ENCODE measurements at places on chromosomes 7 and 10.

- DNase-seq = no peak
These were observed 2.7 kb downstream of the CDK13 start for GRCh38 chr7:39952803-39953202.

DNA sequence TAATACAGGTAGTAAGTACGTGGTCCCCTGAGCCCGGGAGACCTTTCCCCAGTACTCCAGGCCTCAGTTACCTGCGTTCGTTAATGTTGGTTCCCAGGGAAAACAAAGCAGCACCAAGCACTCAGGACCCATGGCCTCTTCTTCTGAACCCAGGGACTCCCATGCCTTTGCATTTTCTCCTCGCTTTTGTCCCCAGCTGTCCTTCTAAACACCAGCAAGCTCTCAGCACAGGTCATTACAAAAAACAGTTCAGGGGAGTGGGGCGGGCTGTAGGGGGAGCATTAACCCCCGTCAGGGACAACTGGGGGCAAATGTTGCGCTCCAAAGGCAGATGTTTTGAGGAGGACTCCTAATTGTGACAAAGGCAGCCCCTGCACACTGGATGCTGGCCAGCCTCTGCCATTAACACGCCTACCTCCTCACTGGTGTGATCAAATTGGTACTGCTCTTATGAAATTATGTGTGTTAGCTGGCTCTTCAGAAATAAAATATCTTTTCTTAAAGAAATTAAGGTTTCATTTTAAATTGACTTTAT, 80.5 kb upstream of the LRGUK start:
- no peak for DNase-seq

GRCh38 chr10:53315709-53316108, 543.1 kb upstream of the MBL2 start:
- DNase-seq = no peak

DNA sequence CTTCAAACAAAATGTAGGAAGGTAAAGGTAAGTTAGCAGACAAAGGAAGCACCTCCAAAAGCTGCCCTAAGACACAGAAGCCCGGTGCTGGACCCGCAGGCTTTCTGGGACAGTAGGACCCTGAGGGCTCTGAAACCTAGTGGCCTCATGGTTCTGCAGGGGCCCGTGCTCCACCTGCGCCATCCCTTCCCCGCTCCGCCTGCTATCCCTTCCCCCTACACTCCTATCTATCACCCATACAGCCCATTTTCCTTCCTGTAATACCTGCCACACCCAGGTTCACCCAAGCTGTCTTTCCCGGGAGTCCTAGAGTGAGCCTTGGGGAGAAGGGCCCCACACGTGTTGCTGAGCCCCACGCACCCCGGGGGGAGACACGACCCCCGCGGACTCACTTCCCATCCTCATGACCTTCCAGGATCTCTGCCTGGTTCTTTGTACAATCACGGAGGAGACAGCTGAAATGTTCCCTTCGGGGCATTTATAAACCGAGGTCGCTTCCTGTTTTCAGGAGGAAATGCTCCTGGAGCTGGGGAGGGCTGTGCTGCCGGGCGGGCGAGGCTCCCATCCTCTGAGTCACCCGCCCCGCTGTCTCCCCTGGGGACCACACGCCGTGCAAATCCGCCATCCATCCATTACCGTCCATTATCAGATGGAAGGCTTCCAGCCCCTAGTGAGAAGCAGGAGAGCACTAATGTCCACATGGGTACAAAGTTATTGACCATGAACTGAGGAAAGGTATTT, 251.7 kb upstream of the PITRM1 start:
- no peak for DNase-seq

- DNase-seq = no peak
These were observed 1.2 kb upstream of the ZEB1 start for GRCh38 chr10:31317652-31318381.

GRCh38 chr7:54967377-54967776, 51.4 kb upstream of the EGFR start:
- no peak for DNase-seq

- no peak for DNase-seq
These were observed 85.5 kb downstream of the LHPP start for GRCh38 chr10:124546957-124547646.

DNA sequence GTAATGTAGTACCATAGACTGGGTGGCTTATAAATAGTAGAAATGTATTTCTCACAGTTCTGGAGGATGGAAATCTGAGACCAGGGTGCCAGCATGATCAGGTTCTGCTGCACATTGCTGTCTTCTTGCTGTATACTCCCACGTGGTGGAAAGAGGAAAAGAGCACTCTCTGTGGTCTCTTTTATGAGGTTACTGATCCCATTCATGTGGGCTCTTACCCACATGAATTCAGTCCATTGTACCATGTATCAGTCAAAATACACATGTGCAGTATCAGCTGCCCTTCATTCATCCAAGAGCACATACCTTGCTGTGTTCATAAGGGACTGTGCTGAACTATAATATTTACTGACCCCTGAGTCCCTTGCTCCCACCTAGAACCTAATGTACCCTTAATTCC, 17.1 kb downstream of the PNLIPRP2 start:
- no peak for DNase-seq

DNA sequence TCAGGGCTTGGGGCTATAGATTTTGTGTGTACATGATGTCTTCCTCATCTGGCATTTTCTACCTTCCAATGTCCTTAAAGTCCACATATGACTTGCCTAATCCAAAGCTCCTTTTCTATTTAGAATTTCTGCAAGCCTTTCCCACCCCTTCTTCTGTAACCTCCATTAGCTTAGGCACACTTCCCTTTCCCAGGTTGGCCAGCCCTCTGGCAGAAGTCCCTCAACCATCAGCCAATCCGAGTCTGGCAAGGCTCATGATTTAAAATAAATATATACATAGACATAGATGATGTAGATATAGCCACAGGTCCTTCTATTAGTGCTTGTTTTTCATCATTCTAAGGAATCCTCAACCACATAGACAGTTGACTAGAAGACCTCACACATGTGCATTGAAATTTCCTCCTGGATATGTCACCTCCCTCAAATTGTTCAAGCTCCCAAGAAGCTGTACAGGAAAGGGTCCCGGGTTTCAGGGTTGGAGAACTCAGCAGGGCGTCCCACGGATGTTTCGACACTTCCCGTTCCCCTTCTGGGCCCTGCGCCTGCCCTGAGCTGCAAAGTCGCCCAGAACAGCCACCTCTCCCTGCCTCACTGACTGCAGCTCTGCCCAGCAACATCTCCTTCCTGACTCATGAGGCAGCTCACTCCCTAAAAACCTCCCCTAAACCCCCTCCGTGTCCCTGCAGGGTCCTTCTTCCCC, 20.4 kb upstream of the PIK3AP1 start:
- no peak for DNase-seq

- DNase-seq = no peak
These were observed 51.5 kb downstream of the LRRC4 start for GRCh38 chr7:127979728-127980126.

DNA sequence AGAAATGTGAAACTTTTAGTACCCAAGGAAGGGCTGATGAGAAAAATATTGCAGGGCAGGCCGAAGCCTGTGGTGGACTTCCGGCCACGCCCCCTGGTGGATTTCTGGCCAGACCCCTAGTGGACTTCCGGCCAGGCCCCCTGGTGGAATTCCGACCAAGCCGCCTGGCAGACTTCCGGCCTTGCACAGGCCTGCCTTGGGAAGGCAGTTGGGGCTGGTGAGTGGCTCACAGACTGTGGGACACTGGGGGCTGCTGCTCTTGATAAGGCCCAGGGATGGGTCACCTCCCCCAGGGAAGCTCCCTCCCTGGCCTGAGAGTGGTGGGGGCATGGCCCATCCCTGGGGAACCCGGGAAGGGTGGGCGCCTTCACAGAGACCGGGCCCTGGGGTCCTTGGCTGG, 116.4 kb upstream of the MKI67 start:
- DNase-seq = no peak

GRCh38 chr7:33243319-33243881, 114.0 kb downstream of the BBS9 start:
- DNase-seq = peak; percentile 24

GRCh38 chr10:63265683-63266235, 132.6 kb downstream of the NRBF2 start:
- no peak for DNase-seq

GRCh38 chr10:86597306-86597705, 57.0 kb upstream of the OPN4 start:
- no peak for DNase-seq

GRCh38 chr10:117647306-117647705, 104.8 kb downstream of the EMX2 start:
- DNase-seq = no peak

DNA sequence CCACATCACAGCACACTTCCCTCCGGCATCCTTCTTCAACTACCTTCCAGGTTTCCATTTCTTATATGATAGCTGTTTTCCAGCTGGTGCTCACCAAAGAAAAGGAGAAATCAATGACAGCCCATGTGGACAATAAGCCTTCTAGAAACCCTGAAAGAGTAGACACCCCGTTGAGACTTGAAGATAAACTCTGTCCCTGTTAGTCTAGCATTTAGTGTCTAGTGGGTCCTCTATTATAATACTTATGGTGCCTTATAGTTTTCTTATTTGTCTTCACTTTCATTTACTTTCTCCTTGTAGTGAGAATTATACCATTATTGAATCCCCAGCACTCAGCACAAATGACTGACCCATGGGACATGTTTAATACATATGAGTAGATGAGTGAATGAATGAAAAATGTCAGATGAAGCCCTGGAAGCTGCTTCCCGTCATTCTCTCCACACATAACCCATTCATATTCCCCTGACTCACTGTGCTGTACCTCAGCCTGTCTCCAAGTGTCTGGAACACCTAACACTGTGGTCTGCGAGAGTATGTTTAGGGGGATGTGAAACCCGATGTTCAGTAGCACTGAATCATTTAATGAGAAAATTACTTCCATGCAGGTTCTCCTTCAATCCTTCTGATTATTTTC, 377.6 kb downstream of the GPR158 start:
- DNase-seq = no peak

DNA sequence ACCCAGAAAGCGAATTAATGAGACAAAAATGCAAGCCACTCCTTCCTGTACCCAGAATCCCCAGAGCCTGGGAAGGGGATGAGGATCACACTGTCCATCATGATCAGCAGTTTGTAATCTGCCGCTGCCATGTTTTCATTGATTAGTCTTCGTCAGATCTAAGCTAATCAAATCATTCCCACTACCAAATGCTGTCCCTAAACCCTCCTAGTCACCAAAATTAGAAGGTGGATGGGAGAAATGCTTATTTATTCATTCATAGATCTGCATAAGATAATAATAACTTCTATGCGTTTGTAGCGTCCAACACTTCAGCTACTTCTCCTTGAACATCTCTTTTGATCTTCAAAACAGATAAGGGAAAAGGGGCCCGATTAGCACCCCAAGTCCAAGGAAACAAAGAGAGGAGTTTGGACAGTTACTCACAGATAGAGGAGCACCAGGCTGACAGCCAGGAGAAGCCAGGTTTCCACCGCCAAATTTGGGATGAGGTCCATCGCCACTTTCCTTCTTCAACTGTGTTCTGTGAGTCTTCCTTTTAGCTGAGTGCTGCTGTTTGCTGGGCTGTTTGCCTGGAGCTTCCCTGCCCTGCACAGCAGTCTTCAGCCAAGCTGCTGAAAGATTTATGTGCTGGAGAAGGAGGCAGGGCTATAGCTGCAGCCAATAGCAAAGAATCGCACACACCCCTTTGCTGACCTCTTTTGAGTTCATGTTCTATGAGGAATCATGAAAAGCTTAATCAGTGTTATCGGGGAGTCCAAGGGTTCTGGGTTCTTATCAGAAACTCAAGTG, at the start of gene CYP3A5:
TSS of gene CYP3A5 (minus strand) at position 597 of the 792 bp plus-strand sequence. CDS start at position 497, 100 bp downstream.
- DNase-seq = no peak

GRCh38 chr10:71408436-71409225, 11.9 kb downstream of the CDH23 start:
- DNase-seq = no peak

GRCh38 chr7:101819913-101820522, 2.6 kb downstream of the CUX1 start:
- no peak for DNase-seq

GRCh38 chr10:51074238-51075028, at the start of gene PRKG1:
TSS of gene PRKG1 (plus strand) at chr10:51074487.
- no peak for DNase-seq

DNA sequence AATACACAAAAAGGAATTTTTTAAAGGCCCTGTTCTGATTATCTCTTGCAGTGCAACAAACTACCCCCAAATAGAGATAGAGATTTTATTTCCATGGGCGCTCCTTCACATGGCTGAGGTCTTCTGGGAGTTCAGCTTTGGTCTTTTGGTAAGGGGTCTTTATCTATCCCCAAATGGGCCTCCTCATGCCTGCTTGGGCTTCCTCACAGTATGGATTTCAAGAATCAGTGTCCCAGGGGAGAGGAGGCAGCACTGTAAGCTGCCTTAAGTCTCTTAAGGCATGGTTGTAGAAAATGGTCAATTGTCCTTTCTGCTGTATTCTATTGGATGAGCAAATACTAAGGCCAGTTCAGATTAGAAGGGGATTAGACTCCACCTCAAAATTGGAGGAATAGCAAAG, 966.2 kb downstream of the TYW1 start:
- DNase-seq = no peak

DNA sequence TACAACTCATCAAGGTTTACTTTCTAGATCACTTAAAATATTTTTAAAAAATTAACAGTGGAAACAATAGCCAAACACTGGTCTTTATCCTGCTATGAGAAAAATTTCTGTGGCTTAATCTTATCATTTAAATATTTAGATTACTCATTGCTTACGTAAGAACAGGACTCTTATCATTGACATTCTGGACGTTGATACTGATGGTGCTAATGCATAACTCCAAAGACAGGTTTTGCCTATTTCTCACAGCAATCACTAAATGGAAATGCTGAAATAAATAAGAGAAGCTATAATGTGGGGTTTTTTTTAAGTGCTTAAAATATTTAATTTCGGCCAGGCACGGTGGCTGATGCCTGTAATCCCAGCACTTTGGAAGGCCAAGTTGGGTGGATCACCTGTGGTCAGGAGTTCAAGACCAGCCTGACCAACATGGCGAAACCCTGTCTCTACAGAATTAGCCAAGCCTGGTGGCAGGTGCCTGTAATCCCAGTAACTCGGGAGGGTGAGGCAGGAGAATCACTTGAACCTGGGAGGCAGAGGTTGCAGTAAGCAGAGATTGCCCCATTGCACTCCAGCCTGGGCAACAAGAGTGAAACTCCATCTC, 195.0 kb downstream of the HGF start:
- DNase-seq = no peak

DNA sequence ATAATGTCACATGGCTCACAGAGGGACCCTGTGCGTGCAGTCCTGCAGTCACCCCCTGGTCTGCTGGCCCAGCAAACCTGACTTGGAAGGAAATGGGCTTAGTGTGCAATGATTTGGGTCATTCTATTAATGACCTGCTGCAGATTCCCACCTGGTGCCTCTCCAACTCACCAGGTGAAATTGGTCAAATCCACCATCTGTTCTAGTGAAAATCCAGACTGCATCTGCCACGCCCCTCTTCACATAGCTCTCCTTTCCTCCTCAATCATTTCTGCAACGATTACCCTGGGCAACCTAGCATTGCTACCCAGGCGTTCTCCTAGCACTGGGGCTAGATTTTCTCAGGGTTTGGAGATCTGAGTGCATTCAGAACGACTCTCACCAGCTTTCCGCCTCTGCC, 29.4 kb downstream of the SRRM3 start:
- DNase-seq = no peak

Measured in GM20000 (cell line).